ENCODE measurements at places on chromosomes 11 and 22.

DNA sequence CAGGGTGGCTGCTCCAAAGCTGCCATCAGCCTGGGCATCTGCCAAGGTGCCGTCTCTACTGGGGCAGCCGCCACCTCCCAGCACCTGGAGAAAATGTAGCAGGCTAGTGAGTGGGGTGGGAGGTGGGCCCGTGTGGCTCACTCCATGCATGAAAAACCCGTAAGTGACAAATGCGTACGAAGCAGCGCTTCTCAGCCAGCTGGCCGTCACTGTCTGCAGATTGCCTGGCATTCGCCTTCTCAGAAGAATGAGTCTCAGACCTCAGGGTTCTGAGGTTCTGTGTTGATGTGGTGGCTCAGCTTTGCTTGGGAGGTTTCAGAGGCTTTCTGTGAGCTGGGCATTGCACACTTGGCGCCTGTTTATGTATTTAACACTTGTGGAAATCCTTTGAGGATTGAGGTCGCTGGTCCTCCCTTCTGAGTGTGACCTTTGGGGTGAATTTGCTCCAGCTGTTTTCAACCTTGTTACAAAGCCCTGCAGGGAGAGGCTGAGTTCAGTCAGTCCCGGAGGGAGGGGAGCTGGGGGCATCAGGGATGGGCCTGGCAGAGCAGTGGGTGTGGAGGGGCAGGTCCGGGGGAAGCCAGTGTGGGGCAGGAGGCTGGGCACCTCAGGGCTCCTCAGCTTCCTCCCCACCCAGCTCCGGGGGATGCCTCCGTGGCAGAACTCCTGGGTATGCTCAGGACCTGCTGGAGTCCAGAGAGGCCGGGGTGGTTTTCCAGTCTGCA lies 977.0 kb downstream of the TBC1D22A start:
- no peak for DNase-seq

DNA sequence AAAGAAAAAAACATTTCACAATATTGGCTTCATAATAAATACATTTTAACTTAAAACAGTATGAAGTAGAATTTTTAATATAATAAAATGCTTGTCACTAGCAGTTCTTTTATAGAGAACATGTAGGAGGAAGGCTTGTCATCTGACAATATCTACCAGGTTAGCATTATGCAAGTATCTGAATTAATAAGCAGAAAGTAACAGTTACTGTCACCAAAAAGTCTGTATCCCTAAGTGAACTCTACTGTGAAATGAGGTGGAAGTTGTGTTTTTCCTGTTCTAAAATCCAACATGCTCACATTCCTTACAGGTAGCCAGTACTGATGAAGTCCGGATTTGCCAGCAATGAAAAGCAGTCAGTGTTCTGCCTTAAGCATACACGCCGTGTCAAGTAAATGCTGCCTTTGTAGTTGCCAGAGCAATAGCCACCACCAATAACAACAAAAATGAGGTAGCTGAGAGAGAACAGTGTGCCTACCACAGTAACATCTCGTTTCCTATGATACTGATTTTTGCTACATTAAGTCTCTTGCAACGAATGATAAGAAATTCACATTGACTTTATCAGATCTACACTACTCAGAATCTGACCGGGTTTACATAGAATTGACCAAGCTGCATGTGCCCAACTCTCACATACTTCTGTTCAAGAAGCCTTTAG lies 95.5 kb downstream of the SIK3 start:
- peak; percentile 69 for DNase-seq

DNA sequence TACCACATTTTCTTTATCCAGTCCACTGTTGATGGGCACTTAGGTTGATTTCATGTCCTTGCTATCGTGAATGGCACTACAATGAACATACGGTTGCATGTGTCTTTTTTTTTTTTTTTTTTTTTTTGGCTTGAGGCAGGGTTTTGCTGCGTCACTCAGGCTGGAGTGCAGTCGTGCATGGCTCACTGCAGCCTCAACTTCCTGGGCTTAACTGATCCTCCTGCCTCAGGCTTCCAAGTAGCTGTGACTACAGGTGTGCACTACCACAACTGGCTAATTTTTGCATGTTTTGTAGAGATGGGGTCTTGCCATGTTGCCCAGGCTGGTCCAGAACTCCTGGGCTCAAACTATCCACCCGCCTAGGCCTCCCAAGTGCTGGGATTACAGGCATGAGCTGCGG lies 1.5 kb upstream of the CCDC90B start:
- DNase-seq, result no peak

- DNase-seq, result no peak
These were observed 19.3 kb downstream of the STARD10 start for GRCh38 chr11:72774499-72774898.

DNA sequence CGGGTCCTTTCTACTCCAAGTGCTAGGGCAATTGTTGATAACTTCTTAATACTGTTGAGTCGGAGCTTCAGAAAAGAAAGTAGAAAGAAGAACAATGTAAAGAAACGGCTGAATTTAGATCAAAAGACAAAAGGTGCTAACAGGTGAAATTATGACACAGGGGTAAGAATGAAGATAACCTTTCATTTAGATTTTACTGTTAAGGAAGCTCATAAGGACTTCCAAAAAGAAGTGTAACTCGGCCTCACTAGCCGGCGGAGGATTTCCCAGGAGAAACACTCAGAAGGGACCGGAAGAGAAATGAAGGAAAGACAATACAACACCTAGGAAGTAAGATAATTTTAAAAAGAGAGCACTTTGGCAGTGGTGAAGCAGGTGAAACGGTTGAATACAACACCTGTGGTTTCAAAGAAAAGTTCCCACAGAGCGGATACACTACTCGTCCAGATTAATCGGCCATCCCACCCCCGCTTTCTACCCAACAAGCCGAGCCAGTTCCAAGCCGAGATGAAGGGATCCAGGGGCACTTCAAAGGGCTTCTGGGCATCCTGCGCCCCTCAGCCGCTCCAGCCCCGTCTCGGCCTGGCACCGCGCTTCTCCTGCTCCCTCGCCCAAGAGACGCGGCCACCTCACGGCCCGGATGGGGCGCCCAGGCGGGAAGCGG lies 737 bp downstream of the PPP2R1B start:
- DNase-seq, result no peak

GRCh38 chr22:17774926-17775685 lies 837 bp upstream of the BID start:
- no peak for DNase-seq

GRCh38 chr11:74310857-74311256 lies 583 bp downstream of the P4HA3 start:
- no peak for DNase-seq

GRCh38 chr22:30033901-30034300 lies 46.4 kb upstream of the HORMAD2 start:
- DNase-seq, result no peak

Data from activated CD4-positive, alpha-beta T cell treated with anti-CD3 and anti-CD28 coated beads, Interleukin-2, amount 10 ng/mL, durations not matched to agents 24 days and 14 days (primary cell).